ENCODE measurements at places on chromosomes 6 and 20.

- DNase-seq, result no peak
These were observed 270.3 kb upstream of the ECI2 start for GRCh38 chr6:4405621-4406212.

GRCh38 chr20:10388597-10388996 lies 45.4 kb downstream of the MKKS start:
- no peak for DNase-seq

- no peak for DNase-seq
These were observed 272.1 kb downstream of the LRFN2 start for GRCh38 chr6:40315060-40315459.

- no peak for DNase-seq
These were observed 10.6 kb upstream of the SUPT3H start for GRCh38 chr6:45388328-45388727.

GRCh38 chr6:140486450-140487361 lies 1112.3 kb upstream of the CITED2 start:
- DNase-seq, result no peak

DNA sequence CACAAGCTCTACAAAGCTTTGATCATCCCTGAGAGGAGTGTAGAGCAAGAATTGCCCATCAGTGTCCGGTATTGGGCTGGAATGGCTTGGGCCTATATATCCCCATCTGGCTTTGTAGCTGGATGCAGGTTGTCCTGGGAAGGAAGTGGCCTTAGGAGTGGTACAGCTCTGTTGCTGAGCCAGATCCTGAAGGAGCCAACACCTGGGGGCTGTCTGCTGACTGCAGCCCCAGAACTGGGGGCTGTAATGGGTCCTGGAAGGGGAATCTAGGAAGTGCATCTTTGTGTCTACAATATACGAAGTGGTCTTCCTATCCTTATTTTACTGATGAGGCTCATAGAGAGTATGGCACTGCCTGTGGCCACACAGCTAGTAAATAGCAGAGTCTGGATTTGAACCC lies 145.9 kb downstream of the CDC5L start:
- no peak for DNase-seq

- DNase-seq, result no peak
These were observed 172.4 kb upstream of the MYLIP start for GRCh38 chr6:15956205-15957106.

DNA sequence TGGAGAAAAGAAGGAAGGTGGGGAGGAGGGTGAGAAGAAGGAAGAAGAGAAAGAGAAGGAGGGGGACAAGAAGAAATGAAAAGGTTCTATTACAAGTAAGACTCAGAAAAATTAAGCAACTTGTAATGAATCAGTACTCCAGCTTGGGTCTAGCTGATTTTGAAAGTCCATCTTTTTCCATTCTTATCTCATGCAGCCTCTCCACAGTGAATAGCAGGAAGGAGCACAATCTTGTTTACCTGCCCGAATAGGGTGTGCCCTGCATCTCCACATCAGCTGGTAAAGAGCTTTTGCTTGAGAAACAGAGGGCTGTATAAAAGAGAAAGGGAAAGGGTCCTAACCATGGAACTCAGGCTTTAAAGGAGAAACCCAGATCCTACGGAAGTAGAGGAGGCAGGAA lies 348.8 kb downstream of the TPBG start:
- DNase-seq, result no peak
